ENCODE measurements at places on chromosomes 5 and 9. TPM values are rescaled to one million over a fixed set of nuclear protein-coding genes. Genes with fewer than 3 reads are reported as not detected.
A peak's percentile ranks its signal among the peaks of the same experiment; 100 is the strongest.

PTCH1 gene
- total RNA-seq: 6.6 TPM

ITK gene
- total RNA-seq: 0.26 TPM

DNA sequence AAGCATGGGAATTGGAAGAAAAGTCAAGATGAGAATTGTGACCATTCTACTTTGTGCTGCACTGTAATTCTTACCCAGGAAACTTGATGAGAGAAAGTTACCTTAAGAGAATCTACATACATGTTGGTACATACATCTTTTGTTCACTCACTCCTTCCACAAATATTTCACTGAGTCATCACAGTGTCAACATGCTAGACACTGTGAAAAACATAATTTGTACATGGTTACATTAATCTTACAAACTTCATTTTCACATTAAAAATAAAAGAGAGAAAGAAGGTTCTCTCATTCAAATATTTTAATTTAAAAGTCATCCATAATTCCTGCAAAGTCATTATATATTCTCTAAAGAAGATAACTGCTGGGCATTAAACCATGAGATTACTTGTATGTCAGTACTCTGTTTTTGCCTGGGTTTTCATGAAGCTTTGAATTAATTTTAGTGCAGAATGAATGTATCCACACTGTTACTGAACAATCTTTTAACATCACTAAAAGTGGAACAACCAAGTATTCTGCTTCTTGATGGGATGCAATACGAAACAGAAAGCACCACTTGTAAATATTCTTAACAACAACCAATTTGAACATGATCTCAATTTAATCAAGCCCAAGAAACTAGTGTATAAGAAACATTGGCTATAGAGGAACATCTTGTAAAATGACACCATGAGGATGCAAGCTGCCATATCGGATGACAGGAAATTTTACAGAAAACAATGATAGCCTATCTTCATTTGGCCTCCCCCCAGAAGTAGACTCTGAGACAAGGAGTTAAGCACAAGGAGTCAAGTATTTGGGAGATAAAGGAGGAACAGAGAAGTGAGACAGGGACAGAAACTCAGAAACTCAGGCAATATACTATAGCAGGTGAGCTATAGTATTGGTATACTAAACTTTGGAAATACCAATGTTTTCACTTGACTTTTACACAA lies 28.4 kb downstream of the ERP44 start:
- H3K4me1 ChIP-seq: no peaks in the 10 kb centered on the region
- no peak for DNase-seq
- no peaks in the 10 kb centered on the region for H3K27me3 ChIP-seq
- H3K4me3 ChIP-seq: no peak overlapping the region
- no peaks in the 10 kb centered on the region for H3K36me3 ChIP-seq

GRCh38 chr5:136235321-136235720 lies 42.4 kb upstream of the SMIM32 start:
- H3K4me3 ChIP-seq: no peak overlapping the region
- H3K27me3 ChIP-seq: no peaks in the 10 kb centered on the region
- H3K4me1 ChIP-seq: no peaks in the 10 kb centered on the region
- no peaks in the 10 kb centered on the region for H3K36me3 ChIP-seq

GRCh38 chr9:116765011-116765410 lies 77.9 kb downstream of the TRIM32 start:
- no peak overlapping the region for H3K27ac ChIP-seq
- no peaks in the 10 kb centered on the region for H3K4me1 ChIP-seq
- DNase-seq: no peak
- no peaks in the 10 kb centered on the region for H3K36me3 ChIP-seq
- no peak overlapping the region for H3K4me3 ChIP-seq

OMD gene
- not detected for total RNA-seq

DNA sequence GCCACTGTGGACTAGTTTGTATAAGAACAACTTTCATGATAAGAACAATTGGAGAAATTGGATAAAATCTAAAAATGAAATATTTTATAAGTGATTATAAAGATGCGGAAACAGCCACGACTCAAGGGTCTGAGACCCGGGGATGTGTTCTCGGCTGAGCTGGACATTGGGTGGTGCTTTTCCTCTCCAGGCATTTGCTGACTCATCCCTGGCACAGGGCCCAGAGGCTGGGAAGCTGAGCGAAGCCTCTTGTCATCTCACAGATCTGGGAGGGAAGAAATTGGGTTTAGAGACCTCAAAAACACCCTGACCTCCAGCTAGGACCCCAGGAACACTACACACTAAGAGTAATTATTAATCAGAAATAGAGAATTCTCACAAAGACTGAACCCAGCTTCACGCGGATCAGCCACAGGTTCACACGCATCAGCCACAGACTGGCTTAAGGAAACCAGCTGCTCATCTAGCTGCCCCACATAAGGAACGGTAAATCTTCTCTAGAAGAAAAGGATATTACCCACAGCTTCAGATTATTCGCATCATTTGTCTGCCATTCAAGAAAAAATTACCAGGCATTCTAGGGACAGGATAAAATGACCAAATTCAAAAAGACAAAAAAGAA lies 2.8 kb upstream of the OR2V1 start:
- peaks cover 9% of the 10 kb centered on the region for H3K4me1 ChIP-seq
- DNase-seq: no peak
- no peaks in the 10 kb centered on the region for H3K27me3 ChIP-seq
- H3K4me3 ChIP-seq: peak overlapping the region; percentile 4
- no peak overlapping the region for H3K27ac ChIP-seq
- H3K36me3 ChIP-seq: no peaks in the 10 kb centered on the region

PCDHB5 gene
- total RNA-seq: 0.08 TPM

DNA sequence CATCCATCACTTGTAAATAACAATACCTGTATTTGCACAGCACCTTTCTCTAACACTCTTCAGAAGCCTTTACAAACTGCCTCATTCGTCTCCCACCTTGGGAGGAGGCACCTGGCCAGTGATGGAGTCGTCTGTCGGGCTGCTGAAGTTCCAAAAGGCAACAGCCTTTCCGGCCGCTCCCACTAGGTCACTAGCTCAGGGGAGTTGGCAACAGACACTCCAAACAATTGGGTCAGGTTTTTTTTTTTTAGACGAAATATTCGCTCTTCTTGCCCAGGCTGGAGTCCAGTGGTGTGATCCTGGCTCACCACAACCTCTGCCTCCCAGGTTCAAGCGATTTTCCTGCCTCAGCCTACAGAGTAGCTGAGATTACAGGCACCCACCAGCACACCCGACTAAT lies 4.0 kb downstream of the DAP start:
- H3K27ac ChIP-seq: no peak overlapping the region
- H3K27me3 ChIP-seq: no peaks in the 10 kb centered on the region
- no peak overlapping the region for H3K4me3 ChIP-seq
- H3K36me3 ChIP-seq: no peaks in the 10 kb centered on the region

GRCh38 chr5:80711216-80711615 lies 56.4 kb upstream of the DHFR start:
- no peak for DNase-seq
- H3K4me1 ChIP-seq: no peaks in the 10 kb centered on the region
- H3K4me3 ChIP-seq: no peak overlapping the region
- H3K27me3 ChIP-seq: no peaks in the 10 kb centered on the region

GLRA1 gene
- not detected for total RNA-seq

- H3K27ac ChIP-seq: no peak overlapping the region
- no peak for DNase-seq
- H3K27me3 ChIP-seq: no peaks in the 10 kb centered on the region
Observed at GRCh38 chr5:115503420-115503819, 41.2 kb downstream of the FEM1C start.

SPINK13 gene
- not detected for total RNA-seq

ORM1 gene
- total RNA-seq: 3.5 TPM

- no peak overlapping the region for H3K27ac ChIP-seq
- no peaks in the 10 kb centered on the region for H3K4me1 ChIP-seq
- 0 out of 2 replicates have a peak, but pooled peaks cover 1% of the 10 kb centered on the region for H3K27me3 ChIP-seq
- no peak overlapping the region for H3K4me3 ChIP-seq
Observed at GRCh38 chr5:77850536-77851175, 74.5 kb upstream of the TBCA start.

FAT2 gene
- not detected for total RNA-seq

GRCh38 chr9:104232781-104233341 lies 138.8 kb downstream of the SMC2 start:
- H3K36me3 ChIP-seq: no peaks in the 10 kb centered on the region
- H3K27ac ChIP-seq: no peak overlapping the region
- H3K4me3 ChIP-seq: no peak overlapping the region
- no peak for DNase-seq
- no peaks in the 10 kb centered on the region for H3K27me3 ChIP-seq

SLC4A9 gene
- total RNA-seq: not detected

TLX3 gene
- not detected for total RNA-seq

- no peak overlapping the region for H3K27ac ChIP-seq
- H3K36me3 ChIP-seq: no peaks in the 10 kb centered on the region
- no peak overlapping the region for H3K4me3 ChIP-seq
Observed at GRCh38 chr5:32014096-32014745, 159.9 kb downstream of the GOLPH3 start.

PFN3 gene
- total RNA-seq: not detected

All from Panc1 (cell line).